ENCODE measurements at places on chromosomes 3 and 15.

DNA sequence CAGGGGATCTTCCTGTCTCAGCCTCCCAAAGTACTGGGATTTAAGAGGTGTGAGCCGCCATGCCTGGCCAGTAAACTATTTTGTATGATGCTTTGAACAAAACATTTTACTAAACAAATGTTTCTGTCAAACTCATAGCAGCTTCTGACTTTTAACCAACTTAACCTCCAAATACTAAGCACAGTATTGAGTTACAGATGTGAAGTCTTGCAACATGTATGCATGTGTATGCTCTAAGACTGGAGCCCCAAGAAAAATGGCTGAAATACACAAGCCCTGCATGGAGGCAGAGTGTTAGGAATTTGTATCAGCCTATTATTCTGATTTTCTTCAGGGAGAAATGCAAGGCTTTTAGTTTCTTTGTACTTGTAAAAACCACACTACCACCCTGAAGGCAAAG is 137.1 kb downstream of the CBLB start:
- DNase-seq: no peak

DNA sequence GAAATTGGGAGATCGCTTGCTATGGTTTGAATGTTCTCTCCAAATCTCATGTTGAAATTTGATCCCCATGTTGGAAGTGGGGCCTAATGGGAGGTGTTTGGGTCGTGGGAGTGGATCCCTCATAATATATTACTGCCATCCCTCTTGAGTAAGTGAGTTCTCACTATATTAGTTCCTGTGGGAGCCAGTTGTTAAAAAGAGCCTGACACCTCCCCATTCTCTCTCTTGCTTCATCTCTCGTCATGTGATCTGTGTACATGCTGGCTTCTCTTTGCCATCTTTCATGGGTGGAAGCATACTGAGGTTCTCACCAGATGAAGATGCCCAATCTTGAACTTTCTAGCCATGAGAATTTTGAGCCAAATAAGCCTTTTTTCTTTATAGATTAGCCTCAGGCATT is 43.0 kb upstream of the IL20RB start:
- DNase-seq: no peak

DNA sequence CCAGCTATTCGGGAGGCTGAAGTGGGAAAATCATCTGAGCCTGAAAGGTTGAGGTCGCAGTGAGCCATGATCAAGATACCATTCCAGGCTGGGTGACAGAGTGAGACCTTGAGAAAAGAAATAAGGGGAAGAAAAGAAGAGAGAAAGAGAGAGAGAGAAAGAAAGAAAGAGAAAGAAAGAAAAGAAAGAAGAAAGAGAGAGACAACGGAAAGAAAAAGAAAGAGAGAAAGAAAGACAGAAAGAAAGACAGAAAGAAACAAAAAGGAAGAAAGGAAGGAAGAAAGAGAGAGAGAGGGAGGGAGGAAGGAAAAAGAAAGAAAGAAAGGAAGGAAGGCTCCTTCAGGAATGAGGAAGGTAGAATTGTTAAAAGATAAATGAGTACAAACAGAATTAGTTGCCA is 84.5 kb downstream of the RPL22L1 start:
- DNase-seq: no peak

DNA sequence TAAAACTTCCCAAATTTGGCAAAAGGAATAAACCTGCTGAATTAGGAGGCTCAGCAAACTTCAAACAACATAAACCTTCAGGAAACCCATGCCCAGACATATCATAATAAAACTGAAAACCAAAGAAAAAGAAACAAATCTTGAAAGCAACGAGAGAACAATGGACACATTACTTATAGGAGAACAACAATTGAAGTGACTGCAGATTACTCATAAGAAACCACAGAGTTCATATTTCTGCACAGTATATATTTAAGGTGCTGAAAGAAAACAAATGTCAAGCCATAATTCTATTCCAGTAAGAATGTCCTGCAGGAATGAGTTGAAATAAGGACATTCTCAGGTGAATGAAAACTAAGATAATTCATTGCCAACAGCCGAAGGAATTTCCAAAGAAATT is 80.8 kb upstream of the PROK2 start:
- no peak for DNase-seq

DNA sequence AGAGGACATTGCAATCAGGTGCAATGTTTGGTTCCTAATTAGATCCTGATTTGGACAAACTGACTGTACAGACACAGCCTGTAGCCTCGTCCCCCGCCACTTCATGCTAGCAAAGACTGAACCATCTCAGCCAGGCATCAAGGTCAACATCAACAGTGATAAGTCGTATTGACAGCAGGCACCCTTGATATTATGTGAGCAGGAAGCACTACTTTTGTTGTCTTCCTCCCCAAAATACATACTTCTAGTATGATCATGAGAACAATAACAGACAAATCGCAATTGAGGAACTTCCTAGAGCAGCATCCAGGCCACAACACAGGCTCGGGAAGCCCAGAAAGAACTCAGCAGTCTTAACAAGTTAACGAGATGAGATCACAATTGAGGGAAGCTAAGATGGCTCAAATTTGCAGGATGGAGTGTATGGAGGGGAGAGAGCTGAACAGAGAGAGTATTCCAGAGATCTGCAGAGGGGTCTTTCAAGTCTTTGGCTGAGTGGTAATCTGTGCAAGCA is 20.4 kb downstream of the TGM5 start:
- DNase-seq: no peak

DNA sequence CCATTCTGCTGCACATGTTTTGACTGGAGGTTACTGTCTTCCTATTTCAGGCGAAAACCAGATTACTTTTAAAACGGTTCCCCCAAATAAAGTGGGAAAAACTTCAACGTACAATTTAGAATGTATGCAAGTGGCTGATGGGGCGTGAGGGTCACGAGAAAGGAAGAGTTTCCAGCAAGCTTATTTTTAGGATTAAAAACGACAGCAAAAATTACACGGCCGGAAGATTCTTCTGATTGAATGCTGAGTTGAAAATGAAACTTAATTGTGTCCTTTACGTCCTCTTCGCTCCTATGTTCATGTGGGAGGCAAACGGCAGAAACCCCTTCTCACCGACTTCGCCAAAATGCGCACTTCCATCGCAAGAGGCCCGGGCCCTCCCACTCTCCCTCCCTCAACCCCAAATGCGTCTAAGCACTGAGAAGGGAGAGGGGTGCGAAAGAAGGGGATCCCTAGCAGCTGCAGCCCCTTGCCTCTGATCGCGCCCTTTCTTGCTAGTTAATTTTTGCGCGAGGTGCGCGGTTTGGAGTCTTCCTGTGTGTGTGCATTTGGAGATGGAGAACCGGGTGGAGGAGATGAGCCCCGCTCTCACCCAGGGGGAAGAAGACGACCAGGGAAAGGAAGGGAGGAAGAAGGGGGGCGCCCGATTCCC is 656 bp downstream of the CD47 start:
- peak; percentile 61 for DNase-seq

- no peak for DNase-seq
Observed at GRCh38 chr3:126661532-126662364, 6.8 kb upstream of the TXNRD3 start.

GRCh38 chr3:52429031-52429430 is 15.9 kb downstream of the SEMA3G start:
- DNase-seq: no peak

DNA sequence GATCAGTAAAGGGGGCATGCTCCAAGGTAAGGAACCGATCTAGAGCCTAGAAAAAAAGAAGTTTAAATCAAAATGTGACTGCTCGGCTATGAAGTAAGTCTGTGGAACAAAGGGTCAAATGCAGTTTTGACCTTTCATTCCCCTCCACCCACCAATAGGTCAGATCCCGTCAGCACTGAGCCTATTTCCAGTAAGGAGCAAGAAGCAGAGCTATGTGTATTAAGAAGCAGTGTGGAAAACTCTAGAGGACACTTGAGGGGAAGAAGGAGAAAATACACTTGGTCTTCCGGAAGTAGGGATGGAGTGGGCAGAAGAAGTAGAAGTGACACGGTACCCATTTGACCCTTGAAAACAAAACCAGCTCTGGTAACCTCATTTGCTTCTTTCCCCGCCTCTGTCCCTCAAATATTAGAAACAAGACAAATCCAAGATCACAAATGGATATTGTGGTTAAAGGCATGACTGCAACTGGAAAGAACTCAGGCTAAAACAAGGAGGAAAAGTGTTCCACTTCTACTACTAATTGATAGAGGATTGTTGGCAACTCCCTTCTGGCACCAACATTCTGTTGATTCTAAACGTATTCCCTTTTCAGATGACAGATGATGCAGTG is 888.3 kb upstream of the NR2F2 start:
- DNase-seq: no peak

DNA sequence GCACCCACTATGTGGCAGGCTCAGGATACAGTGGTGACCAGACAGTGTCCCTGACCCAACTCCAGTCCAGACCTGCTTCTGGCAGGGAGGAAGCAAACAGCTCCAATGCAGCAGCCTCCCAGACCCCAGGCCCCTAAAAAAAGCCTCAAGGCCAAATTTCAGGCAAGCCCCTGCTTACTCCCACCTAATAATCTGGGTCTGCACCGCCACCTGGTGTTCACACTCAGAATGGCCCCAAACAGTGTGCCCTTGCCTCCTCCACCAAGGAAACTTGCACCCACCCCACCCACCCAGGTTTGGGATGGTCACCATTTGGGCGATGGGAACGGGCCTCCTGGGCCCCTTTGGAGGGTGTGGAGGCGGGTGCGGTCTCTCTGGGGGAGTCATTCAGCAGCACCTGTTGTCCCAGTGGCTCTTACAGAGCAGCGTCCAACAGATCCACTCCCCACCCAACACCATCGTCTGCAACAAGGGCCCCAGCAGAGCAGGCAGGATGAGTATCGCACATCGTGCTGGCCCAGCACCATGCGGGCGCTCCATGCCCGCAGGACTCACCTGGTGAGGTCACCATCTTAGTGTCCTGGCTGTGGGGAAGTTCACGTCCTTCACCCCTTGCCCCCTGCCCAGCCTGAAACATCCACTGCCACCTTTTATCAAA is 17.3 kb downstream of the C3orf18 start:
- DNase-seq: peak; percentile 60

DNA sequence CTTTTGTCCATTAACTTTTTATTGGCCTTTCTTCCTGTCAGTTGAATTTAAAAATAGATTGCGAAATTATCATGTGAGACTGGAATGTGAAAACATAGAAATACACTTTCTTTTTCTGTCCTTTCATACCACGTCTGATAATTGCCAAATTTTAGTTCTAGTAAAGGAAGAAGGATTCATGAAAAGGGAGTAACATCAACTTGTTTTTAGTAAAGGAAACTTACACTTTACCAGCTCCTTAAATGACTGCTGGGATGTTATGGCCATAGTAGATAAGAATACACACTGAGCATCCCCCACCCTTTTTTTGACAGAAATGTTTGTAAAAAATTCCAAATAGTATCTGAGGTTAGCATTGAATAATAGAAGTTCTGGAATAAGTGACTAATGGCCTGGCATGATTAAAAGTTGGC is 137.9 kb downstream of the NEO1 start:
- no peak for DNase-seq

DNA sequence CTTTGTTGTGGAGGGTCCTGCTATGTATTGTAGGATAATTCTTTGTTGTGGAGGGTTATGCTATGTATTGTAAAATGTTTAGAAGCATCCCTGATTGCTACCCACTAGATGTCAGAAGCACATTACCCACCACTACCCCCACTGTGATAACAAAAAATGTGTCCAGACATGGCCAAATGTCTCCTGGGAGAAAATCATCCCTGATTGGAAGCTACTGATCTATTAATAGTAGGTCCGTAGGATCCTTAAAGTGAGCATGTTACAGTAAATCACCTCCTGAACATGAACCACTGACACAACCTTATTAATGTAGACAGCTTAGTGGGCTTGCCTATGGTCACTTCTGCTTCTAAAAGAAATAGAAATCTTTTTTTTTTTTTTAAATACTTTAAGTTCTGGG is 884.6 kb downstream of the AGBL1 start:
- DNase-seq: no peak

- no peak for DNase-seq
Observed at GRCh38 chr3:23880703-23881339, 36.0 kb downstream of the NKIRAS1 start.

- no peak for DNase-seq
Observed at GRCh38 chr3:16533928-16534574, 20.6 kb upstream of the RFTN1 start.

DNA sequence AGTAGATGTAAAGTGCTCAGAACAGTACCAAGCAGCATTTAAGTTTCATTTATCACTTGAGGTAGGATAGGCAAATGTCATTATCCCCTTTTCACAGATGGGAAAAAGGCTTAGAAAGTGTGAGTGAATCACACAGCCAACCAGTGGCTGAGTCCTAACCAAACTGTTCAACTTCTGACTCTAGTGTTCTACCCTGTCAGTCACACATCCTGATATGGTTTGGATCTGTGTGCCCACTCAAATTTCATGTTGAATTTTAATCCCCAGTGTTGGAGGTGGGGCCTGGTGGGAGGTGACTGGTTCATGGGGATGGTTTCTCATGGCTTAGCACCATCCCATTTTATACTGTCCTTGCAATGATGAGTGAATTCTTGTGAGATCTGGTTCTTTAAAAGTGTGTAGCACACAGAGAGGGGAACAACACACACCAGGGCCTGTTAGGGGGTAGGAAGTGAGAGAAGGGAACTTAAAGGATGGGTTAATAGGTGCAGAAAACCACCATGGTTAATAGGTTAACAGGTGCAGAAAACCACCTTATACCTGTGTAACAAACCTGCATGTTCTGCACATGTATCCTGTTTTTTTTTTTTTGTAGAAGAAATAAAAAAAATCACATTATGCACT is 304.7 kb downstream of the SUCLG2 start:
- peak; percentile 64 for DNase-seq

DNA sequence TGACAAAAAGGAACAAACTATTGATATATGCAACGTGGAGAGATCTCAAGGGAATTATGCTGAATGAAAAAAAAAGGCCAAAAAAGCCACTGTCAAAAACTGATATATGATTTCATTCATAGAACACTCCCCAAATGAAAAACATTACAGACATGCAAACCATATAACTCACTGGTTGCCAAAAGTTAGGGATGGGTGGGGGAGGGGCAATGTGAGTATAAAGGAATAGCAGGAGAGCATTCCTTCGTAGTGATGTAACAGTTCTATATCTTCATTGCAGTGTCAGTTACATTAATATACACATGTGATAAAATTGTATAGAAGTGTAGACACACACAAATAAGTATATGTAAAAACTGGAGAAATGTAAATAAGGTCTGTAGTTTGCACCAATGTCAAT is 12.2 kb downstream of the GBE1 start:
- DNase-seq: no peak

DNA sequence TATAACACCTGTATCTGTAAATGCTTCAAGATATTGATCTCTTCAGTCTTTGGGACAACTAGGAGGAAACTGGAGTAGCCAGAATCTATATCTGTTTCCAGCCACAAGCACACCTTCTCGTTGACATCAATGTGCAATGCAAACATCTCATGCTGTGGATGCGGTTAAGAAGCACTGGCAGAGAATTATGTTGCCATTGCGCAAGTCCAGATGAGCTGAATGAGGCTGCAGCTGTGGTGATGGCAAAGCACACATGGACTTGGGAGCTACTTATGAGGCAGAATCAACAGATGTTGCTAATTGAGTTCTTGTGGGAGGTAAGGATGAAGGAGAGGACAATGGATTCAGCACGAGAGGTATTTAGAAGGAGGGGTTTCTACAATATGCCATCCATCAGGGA is 90.9 kb downstream of the STRIT1 start:
- DNase-seq: no peak

GRCh38 chr15:60928210-60928609 is 300.9 kb downstream of the RORA start:
- no peak for DNase-seq

- no peak for DNase-seq
Observed at GRCh38 chr3:165195241-165195639, 944 bp downstream of the SLITRK3 start.

- DNase-seq: no peak
Observed at GRCh38 chr3:123036352-123037014, 8.9 kb upstream of the SEMA5B start.

- no peak for DNase-seq
Observed at GRCh38 chr3:127964053-127964452, 49.0 kb downstream of the KBTBD12 start.
